Activated CD4-positive, alpha-beta T cell treated with anti-CD3 and anti-CD28 coated beads for 1 hour (primary cell): ENCODE measurements at places on chromosomes 1 and 21.

DNA sequence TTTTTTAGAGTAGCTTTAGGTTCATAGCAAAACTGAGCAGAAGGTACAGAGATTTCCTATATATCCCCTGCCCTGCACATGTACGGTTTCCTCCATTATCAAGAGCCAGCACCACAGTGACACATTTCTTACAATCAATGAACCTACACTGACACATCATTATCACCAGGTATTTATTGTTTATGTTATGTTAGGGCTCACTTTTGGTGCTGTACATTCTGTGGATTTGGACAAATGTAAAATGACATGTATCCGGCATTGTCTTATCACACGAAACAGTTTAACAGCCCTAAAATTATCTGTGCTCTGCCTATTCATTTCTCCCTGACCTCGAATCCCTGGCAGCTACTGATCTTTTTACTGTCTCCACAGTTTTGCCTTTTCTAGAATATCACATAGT is 93.7 kb upstream of the DPH5 start:
- DNase-seq: no peak

DNA sequence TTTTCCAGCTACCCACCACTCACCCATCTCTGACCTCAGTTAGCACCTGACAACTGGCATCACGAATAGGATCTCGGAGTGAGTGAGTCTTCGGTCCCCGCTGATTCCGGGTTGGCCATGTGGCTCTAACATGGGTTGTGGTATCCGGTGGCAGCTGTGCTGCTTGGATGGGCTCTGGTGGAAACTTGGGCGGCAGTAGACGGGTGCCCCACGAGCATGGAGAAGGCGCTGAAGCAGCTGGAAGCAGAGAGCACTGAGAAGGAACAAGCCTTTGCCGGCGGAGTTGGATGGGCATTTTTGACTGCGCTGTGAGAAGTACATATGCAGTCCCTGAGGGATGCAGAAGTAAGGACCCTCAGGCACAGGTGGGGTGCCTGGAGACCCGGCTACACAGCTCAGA is 1044.0 kb upstream of the ADGRL4 start:
- DNase-seq: no peak

DNA sequence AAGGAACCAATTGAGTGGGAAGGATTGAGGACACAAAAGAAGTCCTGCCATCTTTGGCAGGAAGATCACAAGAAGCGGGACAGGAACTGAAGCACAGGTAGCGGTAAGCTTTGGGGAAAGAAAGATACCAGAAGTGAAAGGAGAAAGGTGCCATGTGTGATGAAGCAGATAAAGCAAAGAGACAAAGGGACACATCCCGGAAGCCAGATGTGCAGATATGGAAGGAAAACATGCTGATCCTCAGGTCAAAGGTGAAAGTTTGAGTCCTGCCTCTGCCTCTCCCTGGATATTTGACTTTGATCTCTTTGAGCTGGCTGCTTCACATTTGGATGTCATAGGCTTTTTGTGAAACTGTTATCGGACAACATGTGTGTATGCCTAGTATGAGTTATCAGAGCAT is 34.0 kb downstream of the ACP6 start:
- no peak for DNase-seq

- no peak for DNase-seq
These were observed 51.9 kb upstream of the GOLT1A start for GRCh38 chr1:204265665-204266064.

DNA sequence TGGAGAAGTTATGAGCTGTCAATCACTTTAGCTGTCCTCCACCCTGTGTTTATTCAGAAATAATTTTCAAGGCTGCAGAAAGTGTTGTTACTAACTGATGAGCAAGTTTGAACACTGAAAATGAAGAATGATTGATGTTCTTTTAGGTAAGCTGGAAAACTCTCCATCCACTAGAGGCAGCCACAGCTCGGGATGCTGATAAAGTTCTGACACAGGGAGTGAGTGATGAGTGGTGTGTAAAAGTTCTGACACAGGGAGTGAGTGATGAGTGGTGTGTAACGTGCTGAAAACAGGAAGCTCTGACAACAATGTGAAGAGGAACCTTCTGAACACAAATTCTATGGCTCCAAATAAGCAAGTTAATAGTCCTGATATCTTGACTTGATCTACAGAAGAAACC is 197.5 kb upstream of the PTBP2 start:
- no peak for DNase-seq

DNA sequence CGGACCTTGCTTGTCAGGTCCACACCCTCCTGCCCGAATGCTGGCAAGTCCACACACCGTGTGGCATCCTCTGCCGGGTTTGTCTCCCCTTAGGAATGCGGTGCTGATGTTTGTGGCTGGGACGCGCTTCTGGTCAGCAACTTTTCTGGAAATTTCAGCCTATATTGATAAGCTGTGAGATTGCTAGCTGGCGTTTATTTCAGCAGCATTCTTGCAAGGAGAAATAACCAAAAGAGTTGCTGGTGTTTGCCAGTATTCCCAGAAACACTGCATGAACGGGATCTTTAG is 601 bp downstream of the CEPT1 start:
- DNase-seq: no peak

GRCh38 chr1:210456731-210457255 is 128.1 kb downstream of the HHAT start:
- no peak for DNase-seq

GRCh38 chr1:30299393-30299792 is 424.0 kb downstream of the MATN1 start:
- no peak for DNase-seq

DNA sequence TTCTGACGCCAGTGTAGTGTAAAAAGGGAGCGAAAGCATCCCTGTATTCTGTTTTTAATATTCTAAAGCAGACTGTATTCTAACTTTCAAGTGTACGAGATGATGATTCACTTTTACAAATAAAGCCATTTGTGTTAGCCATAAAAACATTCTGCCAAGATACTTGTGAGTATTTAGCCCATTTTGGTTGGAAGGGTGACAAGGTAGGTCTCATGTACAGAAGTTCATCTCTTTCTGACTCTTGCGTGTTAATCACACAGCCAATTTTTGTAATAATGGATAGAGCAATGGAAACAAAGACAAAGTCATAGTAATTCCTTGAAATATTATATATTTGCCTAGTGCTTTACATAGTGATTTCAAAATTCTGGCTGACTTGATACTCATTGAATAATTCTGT is 125.3 kb upstream of the GREM2 start:
- no peak for DNase-seq

DNA sequence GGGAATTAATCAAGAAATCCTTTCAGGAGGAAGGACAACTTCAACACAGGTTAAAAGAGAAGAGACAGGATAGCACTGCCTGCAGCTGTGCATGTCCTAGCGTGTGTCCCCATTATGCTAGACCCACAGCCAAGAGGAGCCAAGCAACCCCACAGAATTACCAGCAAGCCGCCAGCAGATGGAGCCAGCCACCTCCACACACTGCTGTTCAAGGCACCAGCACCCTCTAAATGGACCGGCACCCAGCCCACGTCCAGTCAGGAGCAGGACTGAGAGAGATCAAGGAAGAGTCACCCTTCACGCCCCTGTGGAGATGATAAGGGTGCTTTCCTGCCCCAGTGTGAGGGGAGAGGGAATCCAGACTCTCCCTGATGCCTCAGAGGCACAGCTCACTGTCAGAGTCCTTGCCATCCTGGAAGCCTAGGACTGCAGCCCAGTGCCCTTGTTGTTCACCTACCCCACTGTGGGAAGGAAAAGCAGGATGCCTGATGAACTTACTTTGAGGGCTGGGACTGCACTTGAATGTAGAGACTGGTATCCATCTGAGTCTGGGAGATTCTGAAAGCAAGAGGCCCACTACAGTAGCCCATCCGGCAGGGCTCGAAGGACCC is 37.1 kb upstream of the CTTNBP2NL start:
- no peak for DNase-seq

- DNase-seq: no peak
These were observed 6.4 kb downstream of the SZT2 start for GRCh38 chr1:43396059-43396458.

- no peak for DNase-seq
These were observed 18.5 kb downstream of the PIK3R3 start for GRCh38 chr1:46113948-46114347.

DNA sequence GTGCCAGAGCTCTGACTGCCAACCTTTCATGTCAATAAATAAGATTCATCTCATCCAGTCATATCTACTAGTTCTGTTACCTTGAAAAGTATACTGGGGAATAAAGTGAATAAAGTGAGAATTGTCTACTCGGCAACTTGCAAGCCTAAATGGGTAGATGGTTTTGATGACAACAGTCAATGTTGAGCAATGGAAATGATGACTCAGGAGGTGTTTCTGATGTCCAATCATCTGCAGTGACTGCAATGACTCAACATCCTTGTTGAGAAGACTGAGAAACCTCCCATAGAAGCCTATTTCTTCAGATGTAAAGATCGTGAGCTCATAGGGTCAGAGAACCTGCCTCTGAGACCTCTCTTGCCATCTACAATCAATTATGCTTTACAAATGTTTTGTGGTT is 276.4 kb downstream of the SPATA17 start:
- DNase-seq: no peak

GRCh38 chr1:157523774-157524493 is 28.4 kb downstream of the FCRL5 start:
- no peak for DNase-seq

DNA sequence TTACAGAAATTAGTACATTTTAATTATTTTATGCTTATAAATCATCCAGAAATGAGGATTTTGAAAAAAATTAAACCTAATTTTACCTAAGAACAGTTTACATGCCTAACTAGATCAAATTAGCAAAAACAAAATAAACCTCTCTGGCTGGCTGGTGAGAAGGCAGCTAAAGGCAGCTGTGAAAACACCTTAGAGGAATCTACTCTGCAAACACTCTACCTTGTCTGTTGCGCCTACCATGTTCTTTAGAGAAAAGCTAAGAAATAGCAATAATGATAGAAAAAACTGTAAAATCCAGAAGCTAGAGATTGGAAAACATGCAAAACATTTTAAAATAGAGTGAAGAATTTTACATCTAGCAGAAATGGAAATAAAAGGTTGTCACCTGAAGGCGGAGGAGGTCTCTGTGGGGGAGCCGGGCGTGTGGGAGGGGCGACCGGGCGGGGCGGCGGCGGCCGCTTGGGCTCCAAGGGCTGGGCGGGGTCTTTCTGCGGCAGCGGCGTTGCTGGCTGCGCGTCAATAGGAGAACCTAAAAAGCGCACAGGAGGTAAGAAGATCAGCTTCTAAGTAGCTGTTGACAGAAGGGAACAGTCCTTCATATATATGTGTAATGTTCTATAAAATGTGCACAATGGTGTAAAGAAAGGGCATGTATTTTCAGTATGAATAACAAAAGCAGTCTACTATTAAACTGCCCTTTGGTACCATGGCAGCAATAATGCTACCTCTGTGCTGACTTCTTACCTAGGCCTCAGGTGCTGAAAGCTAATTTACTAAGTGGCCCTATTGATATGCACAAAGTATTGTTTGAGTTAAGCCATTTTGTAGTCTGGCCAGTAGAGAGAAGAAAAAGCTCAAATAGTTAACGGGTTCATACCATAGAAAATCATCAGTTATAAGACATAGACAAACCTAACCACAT is 33.3 kb upstream of the CFAP298 start:
- DNase-seq: no peak

GRCh38 chr1:236144033-236144432 is 1.7 kb downstream of the GPR137B start:
- DNase-seq: no peak
